Stimulated activated CD4-positive, alpha-beta T cell treated with anti-CD3 and anti-CD28 coated beads, TNF-alpha, amount 100 ng/mL, for 24 hours (primary cell): ENCODE measurements at places on chromosomes 11 and 22.

DNA sequence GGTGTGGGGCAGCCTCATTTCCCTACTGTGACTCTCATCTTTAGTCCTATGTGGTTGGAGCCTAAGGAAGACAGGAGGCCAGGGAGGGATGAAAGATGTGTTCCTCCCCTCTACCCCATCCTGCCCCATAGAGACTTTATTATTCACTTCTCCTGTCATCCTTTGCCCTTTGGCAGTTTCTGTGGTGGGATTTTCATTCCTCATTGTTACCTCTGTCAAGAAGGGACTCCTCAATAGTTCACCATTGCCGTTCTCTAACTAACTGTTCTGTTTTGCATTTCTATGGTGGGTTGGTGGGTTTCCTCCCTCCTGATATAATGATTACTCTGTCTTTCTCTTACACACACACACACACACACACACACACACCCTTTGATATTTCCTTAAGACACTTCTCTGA lies 202.3 kb downstream of the DSCAML1 start:
- DNase-seq: no peak

- no peak for DNase-seq
Measured at GRCh38 chr11:73414977-73415651, 38.9 kb downstream of the RELT start.

DNA sequence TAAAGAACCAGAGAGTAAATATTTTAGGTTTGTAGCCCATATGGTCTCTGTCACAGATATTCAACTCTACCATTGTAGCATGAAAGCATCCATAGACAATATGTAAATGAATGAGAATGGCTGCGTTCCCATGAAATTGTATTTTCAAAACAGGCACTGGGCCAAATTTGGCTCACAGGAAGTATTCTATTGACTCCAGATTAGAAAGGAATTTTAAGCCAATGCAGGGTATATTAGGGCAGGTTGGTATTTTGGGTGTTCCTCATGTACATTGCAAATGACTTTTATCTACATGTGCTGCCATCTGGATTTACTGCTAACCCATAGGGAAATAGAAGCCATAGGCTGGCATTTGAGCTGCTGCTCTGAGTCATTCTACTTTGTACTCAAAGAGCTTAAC lies 35.1 kb upstream of the PDGFD start:
- no peak for DNase-seq

DNA sequence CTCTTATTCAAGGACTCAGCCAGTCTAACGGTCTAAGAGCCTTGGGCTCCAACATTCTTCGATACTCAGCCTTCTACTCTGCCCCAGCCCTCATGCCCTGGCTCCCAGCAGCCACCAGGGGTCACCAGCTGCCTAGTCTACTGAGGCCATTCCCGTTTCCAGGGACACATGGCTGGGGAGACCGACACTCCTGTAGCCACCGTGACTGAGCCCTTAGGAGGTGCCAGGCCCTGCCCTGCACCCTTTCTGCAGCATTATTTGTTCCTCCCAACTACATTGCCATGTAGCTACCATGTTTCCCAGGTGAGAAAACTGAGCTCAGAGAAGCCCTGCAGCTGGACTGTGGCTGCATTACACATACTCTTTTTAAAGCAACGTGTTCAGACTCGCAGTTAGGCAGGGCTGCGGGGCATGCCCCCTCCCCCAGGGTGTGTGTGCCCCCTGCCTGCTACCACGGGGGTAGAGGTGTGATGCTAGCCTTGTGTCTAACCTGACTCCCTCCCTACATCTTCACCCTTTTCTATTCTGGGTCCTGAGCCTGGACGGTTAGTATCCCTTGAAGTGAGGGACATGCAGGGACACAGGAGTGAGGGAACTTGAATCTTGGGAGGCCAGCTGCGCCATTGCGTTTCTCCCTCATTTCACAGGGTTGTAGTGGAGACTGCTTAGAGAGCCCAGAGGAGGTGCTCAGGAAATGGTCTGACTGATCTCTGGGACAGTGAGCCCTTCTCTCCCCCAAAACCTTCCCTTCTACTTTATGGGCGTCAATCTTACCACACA lies 17.5 kb downstream of the ATG16L2 start:
- no peak for DNase-seq

- DNase-seq: no peak
Measured at GRCh38 chr11:17687946-17688670, 31.3 kb upstream of the MYOD1 start.

DNA sequence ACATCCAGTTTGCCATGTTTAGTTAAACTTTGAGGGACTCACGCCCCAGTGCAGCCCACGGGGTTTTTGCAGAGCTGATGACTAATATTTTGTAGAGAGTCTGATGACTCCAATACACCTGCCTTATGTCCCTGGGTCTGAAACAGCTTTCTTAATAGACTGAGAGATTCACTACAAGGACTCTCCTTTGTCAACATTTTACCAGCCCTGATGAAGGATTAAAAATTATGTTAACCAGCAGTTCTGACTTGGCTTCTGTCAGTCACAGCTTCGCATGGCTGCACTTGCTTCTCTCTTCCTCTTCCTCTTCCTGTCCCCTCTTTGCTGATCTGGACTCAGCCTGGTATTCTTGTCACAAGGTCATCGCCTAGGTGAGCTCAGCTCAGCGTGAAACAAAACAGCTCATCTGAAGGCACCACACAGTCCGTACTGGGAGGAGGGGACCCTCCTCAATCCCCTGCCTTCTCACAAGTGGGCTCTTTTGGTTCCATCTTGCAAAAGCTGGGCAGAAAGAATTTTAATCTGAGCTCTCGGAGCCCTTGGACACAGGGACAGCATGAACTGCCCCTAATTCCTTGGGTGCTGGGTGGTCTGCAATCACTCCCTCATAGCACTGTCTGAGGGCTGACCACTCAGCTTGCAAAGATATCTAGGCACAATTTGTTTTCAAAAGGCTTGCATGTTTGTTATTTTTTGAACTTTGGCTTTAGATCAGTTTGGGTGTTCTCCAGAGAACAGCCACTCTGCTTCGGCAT lies 38.1 kb upstream of the POU2AF1 start:
- DNase-seq: no peak

DNA sequence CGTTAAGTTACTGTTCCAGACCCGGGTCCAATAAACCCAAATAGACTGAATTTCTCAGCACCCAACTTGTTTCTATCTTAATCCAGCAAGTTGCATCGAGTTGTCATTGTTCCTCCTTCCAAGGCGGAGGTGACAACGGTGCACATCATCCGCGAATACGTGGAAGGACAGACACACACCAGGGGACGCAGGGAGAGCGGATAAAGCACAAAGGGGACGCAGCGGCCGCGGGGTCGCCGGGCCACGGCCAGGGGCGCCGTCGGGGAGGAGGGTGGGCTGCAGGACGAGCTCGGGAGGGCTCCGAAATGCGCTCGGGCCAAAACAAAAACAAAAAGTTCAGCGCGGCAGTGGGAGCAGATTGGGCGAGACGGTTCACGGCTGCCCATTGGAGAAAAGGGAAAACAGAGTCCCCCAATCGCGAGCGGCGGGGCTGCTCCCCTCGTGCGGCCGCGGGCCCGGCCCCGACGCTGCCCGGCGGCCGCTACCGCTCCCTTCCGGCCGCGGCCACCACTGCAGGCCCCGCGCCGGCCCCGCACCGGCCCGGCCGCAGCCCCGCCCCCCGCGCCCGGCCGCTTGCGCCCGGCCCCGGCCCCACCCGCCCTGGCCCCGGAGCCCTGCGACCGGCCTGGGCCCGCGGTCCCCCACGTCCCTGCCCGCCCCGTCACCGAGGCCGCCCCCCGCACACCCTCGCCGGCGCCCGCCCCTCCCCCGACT lies 518 bp downstream of the KMT5B start:
- DNase-seq: no peak

GRCh38 chr11:3709977-3710376 lies 38.8 kb upstream of the CHRNA10 start:
- no peak for DNase-seq

DNA sequence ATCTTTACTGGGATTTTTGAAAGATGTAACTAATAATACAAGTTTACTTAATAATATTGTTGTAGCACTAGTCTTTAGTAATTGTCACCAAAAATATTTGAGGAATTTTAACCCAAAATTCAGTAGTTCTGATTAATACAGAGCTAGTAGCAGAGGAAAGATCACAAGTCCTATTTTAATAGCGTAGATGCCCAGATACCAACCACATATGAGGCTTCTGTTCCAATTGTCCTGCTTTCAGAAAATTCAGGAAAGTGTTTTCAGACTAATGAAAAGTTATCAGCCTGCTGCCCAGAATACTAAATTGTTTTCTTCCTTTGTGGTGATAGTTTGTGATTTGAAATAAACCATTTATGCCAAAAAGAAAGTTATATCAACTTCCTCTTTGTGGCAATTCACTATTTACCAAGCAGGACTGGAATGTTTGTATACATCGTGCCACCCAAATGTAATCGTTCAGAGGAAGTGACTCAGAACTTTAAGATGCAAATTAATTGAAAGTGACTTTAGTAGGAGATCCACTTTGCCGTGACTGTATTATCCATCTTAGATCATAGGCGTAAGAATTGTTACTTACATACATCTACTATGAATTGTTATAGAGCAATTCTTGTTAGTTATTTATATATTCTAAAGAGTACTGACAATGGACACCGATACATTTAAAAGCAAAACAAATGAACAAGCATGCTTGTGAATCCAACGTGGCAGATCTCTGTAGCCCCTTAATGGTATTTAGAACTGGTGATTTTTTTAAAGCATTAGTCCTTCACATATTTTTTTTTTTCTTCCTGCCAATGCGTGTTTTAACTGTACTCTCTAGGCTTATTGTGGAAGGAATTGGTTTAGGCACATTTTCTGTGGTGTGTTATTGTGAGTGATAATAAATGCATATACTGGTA lies 231.0 kb downstream of the DDX10 start:
- DNase-seq: no peak

- no peak for DNase-seq
Measured at GRCh38 chr11:5737091-5737490, 843 bp downstream of the OR56B1 start.

GRCh38 chr22:20196094-20196842 lies 45.4 kb upstream of the CCDC188 start:
- DNase-seq: no peak

- peak; percentile 4 for DNase-seq
Measured at GRCh38 chr22:17734187-17734586, 40.1 kb downstream of the BID start.

GRCh38 chr22:24518771-24519485 lies 23.8 kb downstream of the UPB1 start:
- DNase-seq: no peak

GRCh38 chr11:20364341-20364792 lies 853 bp downstream of the HTATIP2 start:
- no peak for DNase-seq

DNA sequence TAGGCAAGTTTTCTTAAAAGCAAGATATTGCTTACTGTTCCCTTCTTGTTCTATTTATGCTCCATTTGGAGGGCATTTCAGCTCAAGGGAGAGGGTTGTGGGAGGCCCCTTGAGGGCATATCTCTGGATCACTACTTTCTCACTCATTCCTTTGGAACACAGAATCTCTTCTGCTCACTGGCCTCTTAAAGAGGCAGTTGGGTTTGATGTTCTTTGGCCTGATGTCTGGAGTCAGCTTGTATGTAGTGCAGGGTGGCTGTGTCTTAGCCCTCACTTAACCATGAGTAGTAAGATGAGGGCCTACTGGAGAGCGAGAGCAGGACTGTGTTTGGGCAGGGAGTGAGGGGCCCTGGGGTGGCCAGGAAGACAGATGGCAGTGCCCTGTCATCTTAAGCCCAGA lies 3.6 kb downstream of the INCENP start:
- DNase-seq: no peak

DNA sequence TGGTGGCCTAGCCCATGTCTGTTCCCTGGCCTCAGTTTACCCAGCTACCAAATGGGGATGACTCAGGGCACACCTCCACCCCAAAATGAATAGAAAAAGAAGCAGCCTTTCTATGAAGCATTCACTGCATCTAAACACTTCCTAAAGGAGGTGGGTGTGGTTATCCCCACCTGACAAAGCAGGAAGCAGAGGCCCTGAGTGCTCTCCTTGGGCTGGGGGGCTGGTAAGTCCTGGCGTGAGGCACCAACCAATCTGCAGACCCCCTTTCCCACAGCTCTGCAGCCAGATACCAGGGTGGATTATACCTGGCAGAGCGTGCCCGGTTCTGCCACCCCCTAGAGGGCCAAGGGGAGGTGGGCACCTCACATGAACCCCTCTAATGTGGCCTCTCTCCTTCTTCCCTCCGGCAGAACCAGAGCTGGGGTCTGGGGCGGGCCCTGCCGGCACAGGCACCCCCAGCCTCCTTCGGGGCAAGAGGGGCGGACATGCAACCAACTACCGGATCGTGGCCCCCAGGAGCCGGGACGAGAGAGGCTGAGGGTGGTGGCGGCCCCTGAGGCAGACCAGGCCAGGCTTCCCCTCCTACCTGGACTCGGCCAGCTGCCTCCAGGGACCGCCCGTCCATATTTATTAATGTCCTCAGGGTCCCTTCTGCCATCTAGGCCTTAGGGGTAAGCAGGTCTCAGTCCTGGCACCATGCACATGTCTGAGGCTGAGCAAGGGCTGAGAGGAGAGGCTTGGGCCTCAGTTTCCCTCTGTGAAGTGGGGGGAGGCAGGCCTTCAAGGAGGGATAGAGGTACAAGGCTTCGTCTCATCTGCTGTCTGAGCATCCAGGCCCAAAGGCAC lies 9.2 kb downstream of the RHBDD3 start:
- DNase-seq: no peak

GRCh38 chr11:70302419-70302752 lies 31.9 kb downstream of the PPFIA1 start:
- DNase-seq: no peak

DNA sequence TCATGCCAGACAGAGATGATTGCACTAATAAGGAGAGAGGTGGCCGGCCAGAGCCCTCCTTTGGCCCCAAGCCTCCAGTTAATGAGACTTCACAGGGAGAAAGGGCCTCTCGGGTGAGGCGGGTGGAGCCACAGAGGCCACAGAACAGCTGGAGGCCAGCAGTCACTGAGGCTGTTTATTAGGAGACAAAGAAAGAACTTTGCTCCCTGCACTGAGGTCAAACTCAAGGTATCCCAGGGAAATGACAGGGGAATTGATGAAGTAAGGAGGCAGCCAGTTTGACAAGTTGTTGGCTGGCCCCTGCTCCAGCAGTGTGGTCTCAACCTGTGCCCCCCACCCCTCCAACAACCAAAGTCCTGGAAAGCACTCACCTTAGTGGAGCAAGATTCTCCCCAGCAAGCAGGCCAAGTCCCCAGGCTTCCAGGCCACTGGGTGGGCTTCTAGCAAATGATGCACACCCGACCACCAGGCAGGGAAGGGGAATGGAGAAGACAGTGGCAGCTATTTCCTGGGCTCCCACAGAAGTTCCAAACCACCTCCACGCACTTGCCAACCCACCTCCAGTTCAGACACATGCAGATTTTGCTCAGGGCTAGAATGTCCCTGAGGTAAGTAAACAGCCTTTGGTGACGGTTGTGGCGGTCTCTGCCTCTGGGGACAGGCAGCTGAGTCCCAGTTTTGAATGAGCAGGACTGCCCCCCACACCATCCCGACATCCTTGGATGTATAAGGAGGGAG lies 53.2 kb downstream of the RPUSD4 start:
- no peak for DNase-seq

GRCh38 chr22:20763630-20764470 lies 10.1 kb upstream of the SERPIND1 start:
- DNase-seq: no peak

- no peak for DNase-seq
Measured at GRCh38 chr22:23555118-23555517, 25.0 kb downstream of the IGLL1 start.
